NCI-H1436 treated with DMSO at 0.1 percent for 48 hours (cell line): ENCODE measurements at places on chromosomes 1 and 21.

DNA sequence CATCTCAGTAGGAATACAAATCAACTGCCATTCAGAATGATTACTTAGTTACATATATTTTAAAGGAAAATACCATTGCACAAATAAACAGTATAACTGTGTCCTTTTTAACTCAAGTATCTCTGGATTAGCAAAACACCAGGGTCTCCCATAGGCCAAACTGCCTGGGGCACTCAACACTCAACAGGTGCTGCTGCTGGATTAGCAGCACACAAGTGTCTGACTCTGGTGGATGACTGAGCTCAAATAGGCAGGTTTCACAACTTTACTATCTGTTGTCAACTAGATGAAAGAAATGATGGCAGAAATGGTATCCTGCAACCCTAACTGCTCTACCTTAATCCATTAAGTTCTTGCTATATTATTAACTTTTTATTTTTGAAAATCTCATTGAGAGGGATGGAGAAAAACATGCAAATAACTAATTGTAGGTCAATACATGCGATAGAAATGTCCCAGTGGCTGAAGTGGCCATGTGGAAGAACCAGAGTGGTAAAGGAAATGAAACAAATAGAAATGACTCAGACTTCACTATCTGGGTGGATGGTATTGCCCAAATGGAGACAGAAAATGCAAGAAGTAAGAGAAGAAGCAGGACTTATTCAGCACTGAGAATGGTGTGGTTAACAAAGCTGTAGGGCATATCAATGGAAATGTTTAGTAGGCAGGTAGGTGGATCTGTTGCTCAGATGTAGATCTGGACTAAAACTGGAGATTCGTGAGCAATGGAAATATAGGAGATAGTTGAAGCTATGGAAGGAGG lies 90.8 kb upstream of the CCDC190 start:
- DNase-seq, result no peak

DNA sequence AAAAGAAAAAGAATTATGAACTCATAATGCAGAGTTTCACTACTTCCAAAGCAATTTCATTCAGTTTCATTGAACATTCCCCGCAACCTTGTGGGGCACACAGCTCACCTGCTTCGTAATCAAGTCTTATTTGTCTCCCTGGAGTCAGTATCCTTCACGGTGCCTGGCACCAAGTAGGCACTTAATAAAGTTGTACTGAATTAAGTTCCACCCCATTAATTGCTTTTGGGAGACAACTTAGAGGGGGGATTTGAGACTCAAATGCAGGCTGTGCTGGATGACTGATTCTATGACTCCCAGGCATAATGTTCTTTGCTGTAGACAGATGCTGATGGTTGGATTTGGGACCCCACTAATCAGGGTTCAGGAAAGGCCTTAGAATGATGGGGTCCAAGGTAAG lies 6.5 kb upstream of the ID3 start:
- DNase-seq, result no peak

- DNase-seq, result no peak
Observed at GRCh38 chr1:6490181-6491080, 1.0 kb downstream of the PLEKHG5 start.

- no peak for DNase-seq
Observed at GRCh38 chr1:234163267-234163919, 209.9 kb upstream of the COA6 start.

DNA sequence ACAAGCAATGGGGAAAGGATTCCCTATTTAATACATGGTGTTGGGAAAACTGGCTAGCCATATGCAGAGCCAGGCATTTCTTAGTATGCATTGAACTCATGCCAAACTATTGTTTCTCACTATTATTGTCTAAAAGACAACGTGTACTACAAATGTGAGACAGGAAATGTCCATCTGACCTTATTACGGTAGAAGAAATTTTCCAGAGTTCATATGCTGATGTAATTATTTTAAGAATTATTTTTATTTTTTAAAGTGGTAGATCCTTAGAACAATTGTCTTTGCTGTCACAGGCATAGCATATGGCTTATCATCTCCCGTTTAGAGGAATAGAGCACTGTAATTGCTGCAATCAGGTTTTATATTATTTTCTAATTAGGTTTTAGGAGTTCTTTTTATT lies 75.2 kb upstream of the S1PR1 start:
- DNase-seq, result no peak

DNA sequence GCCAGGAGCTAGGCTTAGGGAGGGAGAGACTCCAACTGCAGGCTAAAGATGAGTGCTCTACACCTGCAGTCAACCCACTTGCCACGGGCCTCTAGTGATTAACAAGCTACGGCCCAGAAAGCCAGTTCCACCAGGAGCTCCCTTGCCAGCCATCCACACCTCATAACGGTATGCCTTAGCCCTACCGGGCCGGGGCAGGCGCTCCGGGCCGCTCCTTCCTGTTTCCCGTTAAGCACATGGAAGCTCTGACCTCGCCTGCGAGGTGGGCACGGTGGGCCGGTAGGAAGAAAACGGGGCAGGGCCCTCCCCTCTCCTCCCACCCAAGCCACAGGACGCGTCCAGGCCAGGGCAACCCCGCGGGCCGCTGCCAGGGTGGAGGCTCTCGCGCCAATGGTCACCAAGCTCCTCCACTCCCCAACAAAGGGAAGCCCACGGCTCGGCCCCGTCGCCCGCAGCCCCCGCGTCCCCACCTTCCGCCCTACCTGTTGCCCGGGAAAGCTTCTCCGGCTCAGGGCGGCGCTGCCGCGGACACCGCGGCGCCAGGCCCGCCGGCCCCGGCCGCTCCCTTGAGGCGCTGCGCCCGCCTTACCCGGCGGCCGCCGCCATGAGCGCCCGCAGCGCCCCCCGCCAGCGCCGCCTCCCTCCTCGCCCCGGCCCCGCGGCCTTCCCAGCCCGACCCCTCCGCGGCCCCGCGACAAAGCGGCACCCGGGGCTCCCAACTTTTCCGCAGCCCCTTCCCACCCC lies 627 bp downstream of the CERS2 start:
- DNase-seq, result no peak

DNA sequence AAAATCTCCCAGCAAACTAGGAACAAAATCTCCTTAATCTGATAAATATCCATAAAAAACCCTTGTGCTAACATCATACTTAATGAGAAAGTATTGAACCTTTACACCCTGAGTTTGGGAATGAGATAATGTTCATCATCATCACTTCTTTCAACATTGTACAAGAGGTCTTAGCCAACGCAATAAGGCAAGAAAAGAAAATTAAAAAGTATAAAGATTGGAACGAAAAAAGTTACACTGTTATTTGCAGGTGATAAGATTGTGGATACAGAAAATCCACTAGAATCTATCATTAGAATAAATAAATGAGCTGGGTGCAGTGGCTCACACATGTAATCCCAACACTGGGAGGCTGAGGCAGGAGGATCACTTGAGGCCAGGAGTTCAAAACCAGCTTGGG lies 76.7 kb downstream of the UBR4 start:
- no peak for DNase-seq

GRCh38 chr1:70828177-70828576 lies 219.4 kb downstream of the PTGER3 start:
- no peak for DNase-seq

- no peak for DNase-seq
Observed at GRCh38 chr1:180246579-180246978, 16.5 kb downstream of the LHX4 start.

- DNase-seq, result no peak
Observed at GRCh38 chr1:112646225-112646624, 26.6 kb downstream of the CAPZA1 start.

DNA sequence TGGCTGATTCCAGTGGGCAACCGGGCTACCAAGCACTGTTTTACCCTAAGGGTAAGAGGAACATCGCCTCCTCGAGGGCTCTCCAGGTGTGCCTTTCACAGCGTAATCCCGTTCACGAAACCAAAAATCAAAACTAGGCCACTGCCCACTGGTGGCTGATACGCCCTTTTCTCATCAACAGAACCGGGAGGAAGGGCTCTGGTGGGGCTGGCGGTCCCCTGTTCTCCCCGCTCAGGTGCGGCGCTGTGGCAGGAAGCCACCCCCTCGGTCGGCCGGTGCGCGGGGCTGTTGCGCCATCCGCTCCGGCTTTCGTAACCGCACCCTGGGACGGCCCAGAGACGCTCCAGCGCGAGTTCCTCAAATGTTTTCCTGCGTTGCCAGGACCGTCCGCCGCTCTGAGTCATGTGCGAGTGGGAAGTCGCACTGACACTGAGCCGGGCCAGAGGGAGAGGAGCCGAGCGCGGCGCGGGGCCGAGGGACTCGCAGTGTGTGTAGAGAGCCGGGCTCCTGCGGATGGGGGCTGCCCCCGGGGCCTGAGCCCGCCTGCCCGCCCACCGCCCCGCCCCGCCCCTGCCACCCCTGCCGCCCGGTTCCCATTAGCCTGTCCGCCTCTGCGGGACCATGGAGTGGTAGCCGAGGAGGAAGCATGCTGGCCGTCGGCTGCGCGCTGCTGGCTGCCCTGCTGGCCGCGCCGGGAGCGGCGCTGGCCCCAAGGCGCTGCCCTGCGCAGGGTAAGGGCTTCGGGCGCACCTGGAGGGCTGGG lies at the start of gene IL6R:
IL6R (plus strand) TSS at position 360 of the 763 bp plus-strand sequence; CDS start at position 647, 287 bp downstream.
- no peak for DNase-seq

DNA sequence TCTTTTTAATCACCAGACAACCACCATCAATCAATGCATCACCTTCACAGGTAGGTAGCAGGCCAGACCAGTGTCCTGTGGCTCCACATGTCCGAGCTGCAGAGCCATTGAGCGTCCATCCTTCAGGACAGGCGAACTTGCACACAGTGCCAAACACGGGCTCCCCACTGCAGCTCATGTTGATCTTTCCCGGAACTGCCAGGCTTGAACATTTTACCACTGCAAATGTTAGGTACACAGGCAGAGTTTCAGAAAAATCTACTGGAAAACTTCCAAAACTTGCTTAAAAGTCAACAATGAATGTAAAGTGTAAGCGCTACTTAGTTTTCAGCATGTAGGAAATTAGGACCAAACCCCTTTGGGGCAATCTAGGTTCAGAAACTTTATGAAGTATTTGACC lies 6.6 kb downstream of the SELE start:
- DNase-seq, result no peak
